Inflammatory macrophage treated with lipopolysaccharide for 4 hours (primary cell): ENCODE measurements at places on chromosomes 2 and 18.

GRCh38 chr2:198362740-198363139 is 558.3 kb downstream of the PLCL1 start:
- DNase-seq: no peak

- DNase-seq: no peak
Observed at GRCh38 chr2:133658020-133658903, 90.0 kb upstream of the NCKAP5 start.

- DNase-seq: no peak
Observed at GRCh38 chr18:37355772-37356171, 209.8 kb downstream of the CELF4 start.

GRCh38 chr2:209986415-209986814 is 16.0 kb upstream of the RPE start:
- DNase-seq: peak; percentile 73

GRCh38 chr2:102789349-102790090 is 27.7 kb downstream of the TMEM182 start:
- DNase-seq: no peak

- no peak for DNase-seq
Observed at GRCh38 chr2:96663829-96664228, 21.3 kb downstream of the FER1L5 start.

GRCh38 chr2:150889141-150889540 is 372.5 kb downstream of the RBM43 start:
- DNase-seq: no peak

DNA sequence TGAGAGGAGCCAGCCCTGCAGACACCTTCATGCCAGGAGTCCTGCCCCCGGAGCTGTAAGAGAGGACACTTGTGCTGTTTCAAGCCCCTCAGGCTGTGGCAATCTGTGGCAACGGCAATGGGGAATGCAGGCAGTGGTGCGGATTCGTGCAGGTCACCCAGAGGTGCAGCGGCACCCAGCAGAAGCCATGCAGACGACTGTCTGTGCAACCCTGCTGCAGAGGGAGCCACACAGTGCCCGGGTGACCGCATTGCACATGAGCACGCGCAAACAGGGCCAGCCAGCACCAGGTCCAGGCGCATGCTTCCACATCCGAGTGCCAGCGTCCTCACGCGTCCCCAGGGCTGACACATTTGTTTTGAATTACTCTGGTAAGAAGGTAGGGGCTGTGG is 84.8 kb upstream of the GPC1 start:
- DNase-seq: no peak

GRCh38 chr18:59787998-59788790 is 91.0 kb upstream of the CCBE1 start:
- no peak for DNase-seq

GRCh38 chr2:70090706-70091334 is 3.5 kb downstream of the PCBP1 start:
- no peak for DNase-seq

DNA sequence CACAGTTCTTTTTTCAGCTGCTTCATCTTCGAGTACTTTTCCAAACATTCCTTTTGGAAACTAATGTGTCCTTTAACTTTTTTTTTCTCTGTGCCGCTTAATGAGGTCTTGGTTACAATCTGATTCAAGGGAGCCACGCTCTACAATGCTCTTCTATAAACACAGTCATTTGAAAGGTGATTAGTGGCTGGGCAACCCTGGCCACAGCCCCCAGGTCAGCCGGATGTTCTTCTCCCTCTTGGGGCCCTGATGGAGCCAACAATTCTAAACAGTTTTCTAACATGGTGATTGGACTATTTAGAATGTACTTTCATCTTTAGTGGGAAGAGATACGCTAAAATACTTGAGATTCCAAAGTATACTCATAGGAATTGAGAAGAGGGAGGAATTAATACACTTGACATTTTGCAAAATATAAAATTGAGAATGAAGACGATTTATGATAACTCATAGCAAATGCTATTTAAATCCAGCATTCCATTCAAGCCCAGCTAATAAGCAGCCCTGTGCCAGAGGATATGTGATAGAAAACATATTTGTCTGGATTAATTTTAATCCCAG is 83.7 kb upstream of the MBOAT2 start:
- no peak for DNase-seq

DNA sequence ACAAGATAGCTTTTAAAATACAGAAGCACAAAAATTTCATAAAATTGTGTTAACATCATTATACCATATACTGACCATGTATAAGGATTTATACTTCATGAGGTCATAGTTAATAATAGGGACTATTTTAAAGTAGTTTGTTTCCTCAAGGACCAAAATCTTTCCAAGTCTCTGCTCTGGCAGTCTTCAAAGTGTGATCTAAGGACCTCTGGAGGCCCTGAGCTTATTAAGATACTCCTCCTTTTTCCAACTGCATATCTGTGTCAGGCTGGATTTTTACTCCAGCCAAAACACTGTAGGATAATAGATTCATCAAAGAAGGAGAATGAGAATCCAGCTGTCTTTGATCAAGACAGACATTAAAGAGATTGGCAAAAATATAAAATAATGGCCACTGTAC is 1.7 kb upstream of the SCYGR2 start:
- DNase-seq: no peak

DNA sequence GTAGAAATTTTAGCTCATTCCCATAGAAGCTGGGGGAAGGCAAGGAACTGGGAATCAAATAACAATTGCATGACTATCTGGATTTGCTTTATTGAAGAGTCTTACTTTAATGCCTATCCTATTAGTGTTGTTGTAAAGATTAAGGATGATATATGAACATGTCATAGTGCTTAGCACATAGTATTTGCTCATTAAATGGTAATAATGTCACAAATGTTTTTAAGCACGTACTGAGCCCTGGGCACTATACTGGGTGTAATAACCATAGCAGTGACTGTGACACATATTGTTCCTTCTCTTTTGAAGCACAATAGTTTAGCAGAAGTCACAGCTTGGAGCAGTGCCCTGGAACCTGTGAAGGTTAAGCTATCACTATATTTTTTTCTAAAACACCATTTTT is 47.2 kb upstream of the DTNB start:
- no peak for DNase-seq

DNA sequence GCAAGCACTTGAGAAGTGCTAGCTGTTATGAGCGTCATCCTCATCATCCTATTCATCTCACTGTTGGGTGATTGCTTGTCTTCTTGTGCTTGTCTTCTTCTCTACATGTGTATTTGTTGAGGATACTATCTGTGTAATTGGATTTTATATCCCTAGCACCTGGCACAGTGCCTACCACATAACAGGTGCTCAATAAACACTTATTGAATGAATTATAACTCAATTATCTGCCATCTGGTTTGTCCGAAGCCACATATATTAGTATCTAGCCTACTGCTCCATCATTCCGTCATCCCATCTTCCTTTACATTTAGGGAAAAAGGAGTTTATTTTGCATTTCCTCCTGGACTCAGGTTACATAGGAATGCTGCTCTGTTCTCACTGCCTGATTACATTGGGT is 330.4 kb upstream of the ETAA1 start:
- no peak for DNase-seq

DNA sequence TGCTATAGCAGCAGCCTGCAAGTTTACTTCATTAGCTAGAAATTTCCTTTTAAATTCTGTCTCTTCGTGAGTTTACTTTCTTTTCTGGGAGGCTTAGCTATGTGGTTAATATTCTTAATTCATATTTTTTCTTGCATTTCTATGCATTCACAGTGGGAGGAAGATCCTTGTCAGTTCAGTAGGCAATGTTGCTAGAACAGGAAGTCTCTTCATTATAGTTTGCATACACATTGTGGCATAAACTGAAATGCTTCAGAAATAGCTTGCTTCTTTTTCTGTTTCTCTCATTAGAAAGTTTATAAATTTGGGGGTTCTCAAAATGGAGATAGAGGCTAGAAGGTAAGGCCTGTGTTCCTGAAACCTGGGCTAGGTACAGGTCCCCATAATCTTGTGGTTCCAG is 8.1 kb upstream of the ARHGAP15 start:
- no peak for DNase-seq

GRCh38 chr18:75083131-75083530 is 125.8 kb downstream of the PTGR3 start:
- no peak for DNase-seq

DNA sequence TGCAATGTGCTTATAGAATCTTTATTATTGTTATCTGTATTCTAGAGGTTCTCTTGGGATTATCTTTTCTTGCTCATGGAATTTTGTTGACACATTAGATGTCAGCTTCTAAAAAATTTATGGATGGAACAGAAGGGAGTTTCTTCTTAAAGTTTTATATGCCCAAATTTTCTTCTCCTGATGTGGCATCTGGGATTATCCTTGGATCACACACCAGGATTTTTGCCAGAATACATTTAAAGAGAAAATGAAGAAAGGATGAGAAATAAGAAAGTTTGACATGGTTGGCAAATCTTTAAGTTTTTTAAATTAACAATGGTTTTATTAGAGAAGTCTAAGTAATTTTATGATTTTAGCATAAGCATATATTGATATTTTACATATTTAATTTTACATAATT is 706.7 kb upstream of the TMEFF2 start:
- DNase-seq: no peak

- no peak for DNase-seq
Observed at GRCh38 chr2:54585136-54585733, 129.1 kb downstream of the SPTBN1 start.

DNA sequence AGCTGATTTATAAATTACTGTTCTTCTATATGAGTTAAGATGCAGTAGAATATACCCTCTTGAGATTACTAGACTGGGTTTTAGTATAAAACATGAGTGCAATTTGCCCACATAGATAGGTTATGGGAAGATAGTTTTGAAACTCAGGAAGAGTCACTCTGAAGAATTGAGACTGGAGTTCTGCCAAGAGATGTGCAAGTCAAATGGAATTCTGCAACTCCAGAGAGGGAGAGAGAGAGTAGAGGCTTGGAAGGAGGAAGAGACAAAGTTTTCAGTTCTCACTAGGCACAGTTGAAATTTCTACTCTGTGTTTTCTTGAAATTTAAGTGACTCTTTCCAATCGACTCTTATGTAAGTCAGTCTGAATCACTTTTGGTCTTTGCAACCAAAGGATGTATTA is 878.8 kb downstream of the TSN start:
- DNase-seq: no peak

GRCh38 chr2:240672701-240673190 is 9.9 kb downstream of the AQP12B start:
- DNase-seq: no peak

- no peak for DNase-seq
Observed at GRCh38 chr18:21167641-21168377, 56.2 kb upstream of the ROCK1 start.

GRCh38 chr2:119486886-119487285 is 37.4 kb downstream of the SCTR start:
- DNase-seq: no peak

GRCh38 chr2:182542501-182543258 is 115.8 kb upstream of the PDE1A start:
- no peak for DNase-seq
